ENCODE measurements at places on chromosomes 2 and 18.

DNA sequence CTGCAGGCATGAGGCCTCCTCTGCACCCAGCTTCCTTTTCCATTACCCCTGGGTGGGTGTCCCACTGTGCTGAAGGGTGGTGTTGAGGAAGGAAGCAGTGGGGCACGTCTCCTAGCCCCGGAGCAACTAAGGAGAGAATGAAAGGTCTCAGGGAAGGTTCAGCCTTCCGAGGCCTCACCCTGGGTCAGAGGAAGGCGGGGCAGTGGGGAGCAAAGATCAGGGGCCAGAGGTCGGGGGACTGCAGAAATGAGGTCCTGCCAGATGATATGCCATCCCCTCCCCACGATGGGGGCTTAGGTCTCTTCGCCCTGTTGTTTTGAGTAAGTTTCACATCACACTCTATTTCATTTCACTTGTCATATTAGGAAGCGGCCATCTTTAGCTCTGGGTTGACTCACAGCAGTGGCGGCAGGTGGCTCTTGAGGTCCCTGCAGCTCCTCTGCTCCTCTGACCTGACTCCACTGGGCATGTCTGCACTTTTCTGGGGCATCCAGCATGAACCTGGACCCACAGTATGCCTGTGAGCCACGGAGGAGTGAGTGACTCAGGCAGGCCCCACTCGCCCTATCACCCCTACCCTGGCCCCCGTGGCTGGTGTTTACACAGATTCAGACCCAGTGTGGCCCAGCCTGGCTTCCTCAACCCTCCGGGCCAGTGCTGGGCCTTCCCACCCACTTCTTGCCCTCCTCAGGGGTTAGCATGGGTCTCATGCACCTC lies 153.7 kb upstream of the SMAD2 start:
- no peak for DNase-seq

- DNase-seq = no peak
Measured at GRCh38 chr2:50674876-50675275, 357.1 kb downstream of the NRXN1 start.

- DNase-seq = no peak
Measured at GRCh38 chr2:9282128-9283112, 75.8 kb downstream of the ASAP2 start.

DNA sequence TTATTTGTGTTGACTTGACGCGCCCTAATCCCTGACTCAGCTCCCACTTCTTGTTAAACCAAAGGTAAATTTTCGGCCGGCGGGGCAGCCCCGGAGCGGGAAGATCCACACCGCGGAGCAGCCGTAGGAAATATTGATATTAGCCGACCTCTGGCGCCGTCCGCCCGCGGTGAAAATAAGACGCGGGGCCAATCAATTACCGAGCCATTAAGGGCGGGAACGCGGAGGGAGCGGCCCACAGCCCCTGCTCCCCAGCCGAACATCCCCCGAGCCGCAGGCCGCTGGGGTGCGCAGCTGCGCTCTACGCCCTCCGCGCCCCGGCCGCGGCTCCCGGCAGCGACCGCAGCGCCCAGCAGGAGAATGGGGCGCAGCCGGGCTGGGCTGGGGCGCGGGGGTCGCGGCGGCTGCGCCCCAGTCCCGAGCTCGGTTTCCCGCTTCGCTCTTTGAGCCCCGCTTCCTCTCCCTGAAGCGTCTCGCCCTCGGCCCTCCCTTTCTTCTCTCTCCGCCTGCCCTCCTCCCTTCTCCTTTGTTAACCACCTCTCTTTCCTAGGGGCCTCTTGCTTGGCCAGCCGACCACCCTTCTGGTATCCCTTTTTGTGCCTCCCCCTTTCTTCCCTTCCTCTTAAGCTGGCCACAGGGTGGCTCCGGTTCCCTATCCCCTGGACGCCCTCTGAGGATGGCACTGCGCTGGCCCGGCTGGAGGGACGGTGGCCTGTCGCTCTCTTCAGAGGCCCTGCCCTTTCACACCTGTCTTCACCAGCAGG lies 40.9 kb downstream of the CELF4 start:
- no peak for DNase-seq

GRCh38 chr2:61710711-61711110 lies 143.1 kb downstream of the FAM161A start:
- DNase-seq = no peak

- DNase-seq = no peak
Measured at GRCh38 chr2:127986548-127987079, 41.2 kb downstream of the SAP130 start.

DNA sequence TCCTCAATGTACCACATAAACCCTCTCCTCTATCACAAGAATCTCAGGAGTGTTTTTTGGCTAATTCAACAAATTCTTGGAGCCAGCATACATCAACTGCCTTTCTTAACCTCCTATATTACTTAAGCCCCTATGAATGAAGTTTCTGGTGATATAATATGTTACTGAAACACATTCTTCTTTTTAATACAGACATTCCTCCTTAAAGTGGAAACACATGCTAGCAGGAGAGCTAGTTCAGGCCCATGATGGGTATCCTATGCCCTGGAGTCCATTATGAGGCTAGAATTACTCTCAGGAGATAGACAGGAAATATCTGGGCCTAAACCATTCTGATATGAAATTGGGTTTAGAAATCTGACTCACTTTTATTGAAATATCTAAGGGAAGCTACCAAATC lies 26.6 kb upstream of the RMDN2 start:
- DNase-seq = no peak

DNA sequence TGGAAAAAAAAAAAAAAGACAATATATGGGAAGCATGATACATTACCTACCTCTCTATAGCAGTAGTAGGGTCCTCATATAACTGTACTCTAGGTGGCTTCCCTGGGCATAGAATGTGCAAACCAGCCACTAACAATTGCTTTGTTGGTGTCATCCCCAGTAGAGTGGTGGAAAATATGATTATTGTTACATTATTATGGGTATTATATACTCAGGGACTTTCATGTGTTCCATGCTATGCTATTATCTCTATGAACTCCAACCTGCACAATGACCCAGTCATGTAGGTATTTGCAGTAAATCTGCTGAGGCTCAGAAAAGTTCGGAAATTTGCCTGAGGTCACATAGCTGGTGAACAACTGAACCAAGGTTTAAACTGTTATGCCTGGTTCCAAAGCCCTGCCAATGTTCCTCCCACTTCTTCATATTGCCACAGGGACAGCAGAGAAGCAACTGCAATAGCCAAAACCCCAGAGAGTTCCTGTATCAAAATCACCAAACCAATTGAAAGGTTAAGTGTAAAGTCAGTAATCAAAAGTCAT lies 52.6 kb upstream of the MAP4K4 start:
- no peak for DNase-seq

DNA sequence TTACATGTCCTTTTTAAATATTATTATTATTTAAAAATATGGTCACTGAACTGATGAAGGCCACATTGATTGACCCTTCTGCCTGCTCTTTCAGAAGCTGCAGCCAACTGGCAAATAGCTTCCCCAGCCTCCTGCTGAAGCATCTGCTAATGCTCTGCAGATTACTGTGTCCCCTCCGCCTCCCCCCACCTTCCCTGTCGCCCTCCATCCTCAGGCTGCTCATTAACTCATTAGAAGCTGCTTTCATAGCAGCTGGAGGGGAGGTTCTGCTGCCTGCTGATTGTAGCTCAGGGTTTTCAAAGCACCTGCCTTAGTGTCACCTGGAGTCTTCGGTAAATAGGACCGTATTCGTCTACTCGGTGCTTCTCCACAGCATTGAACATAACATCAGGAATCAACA lies 24.8 kb upstream of the LMAN1 start:
- DNase-seq = no peak

GRCh38 chr18:49052891-49053644 lies 102.3 kb upstream of the SMAD7 start:
- DNase-seq = peak; percentile 14

DNA sequence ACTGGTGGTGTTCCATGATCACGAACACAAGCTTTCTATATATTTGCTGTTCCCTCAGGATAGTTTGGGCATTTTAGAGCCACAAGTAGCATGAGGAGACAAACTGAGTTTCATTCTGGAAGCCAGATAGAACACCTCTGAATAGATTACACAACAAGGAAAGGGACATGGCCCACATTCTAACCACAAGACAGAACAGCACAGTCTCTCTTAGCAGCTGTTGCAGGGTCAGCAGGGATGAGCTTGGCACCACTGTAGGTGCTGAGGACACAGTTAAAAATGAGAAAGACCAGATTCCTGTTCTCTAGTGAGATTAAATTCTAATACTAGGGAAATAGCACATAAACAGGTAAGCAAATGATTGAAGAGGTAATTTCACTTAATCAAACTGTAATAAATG lies 235.3 kb downstream of the ZNF407 start:
- DNase-seq = no peak

- no peak for DNase-seq
Measured at GRCh38 chr2:33602201-33602830, 3.2 kb upstream of the FAM98A start.

DNA sequence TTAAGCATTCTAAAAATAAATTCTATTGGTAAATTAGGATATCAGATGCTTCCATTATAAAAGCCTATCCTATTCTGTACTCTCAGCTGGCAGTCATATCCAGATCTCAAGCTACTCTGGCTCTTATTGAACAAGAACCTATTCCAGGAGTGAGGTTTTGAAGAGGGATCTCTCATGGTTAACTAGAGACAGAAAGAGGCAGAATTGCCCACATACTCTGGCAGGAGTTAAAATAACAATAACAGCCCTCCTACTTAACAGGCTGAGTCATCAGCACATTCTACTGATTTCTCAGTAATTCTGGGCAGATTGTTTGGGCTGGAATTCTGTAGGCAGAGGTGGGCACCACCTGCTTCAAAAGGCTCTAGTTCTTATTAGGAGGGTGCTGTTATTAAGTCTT lies 142.0 kb upstream of the UNC80 start:
- no peak for DNase-seq

GRCh38 chr2:48943436-48943835 lies 187.9 kb upstream of the LHCGR start:
- DNase-seq = no peak

- no peak for DNase-seq
Measured at GRCh38 chr2:8317418-8317817, 364.4 kb upstream of the ID2 start.

- DNase-seq = peak; percentile 34
Measured at GRCh38 chr2:234137400-234138014, 87.0 kb downstream of the SPP2 start.

GRCh38 chr2:237701859-237702390 lies 74.5 kb downstream of the LRRFIP1 start:
- DNase-seq = no peak

DNA sequence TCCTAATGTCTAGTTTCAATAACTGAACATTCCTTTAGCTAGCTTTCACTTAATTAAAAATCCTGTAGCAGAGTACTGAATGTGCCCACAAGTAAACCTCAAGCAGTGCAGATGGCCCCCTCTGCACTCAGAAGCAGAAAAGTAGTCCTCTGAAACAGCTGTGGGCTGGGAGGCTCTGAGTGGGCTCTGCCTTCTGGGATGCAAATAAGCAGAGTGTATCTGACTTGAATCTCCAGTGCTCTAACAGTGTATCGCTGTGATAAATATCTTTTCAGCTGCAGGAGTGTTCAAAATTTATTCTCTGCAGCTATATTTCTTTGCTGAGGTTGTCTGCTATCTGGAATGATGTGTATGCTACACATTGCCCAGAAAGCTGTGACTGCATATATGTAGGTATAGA lies 44.8 kb upstream of the SYT4 start:
- no peak for DNase-seq

GRCh38 chr2:233007270-233007669 lies 5.8 kb downstream of the NGEF start:
- no peak for DNase-seq

DNA sequence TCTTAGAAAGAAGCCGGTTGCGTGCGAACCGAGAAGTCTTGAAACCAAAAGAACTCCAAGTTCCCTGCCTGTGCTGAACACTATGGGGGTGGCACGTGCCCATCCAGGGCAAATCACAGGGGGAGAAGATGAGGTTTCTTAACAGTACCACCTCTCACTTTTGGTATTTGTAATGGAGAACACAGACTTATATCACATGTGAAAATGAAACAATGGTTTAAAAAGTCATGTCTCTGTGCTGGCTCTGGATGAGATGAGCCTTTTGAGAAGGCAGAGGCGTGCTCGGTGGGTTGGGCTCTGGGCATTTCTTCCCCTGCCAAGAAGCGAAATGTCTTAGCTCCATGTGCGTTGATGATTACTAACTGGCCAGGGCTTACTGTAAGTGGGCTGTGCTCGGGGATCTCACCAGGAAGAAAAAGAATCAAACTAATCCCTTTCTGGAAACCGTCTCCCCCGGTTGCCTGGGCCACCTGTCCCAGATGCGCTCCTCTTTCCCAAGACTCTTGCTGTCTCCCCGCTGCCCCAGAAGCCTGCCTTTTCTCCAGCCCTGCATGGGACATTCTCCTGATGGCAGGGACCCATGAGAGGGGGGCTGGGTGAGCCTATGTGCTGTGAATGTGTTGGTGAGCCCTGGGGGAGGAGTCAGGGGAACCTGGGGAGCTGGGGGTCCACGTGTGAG lies 252.9 kb downstream of the PRKCE start:
- DNase-seq = no peak

GRCh38 chr2:142544173-142544572 lies 333.3 kb upstream of the KYNU start:
- DNase-seq = no peak

GRCh38 chr2:230793572-230794359 lies 71.0 kb upstream of the ITM2C start:
- DNase-seq = peak; percentile 73

GRCh38 chr2:231297108-231297908 lies 98.2 kb upstream of the B3GNT7 start:
- peak; percentile 9 for DNase-seq

DNA sequence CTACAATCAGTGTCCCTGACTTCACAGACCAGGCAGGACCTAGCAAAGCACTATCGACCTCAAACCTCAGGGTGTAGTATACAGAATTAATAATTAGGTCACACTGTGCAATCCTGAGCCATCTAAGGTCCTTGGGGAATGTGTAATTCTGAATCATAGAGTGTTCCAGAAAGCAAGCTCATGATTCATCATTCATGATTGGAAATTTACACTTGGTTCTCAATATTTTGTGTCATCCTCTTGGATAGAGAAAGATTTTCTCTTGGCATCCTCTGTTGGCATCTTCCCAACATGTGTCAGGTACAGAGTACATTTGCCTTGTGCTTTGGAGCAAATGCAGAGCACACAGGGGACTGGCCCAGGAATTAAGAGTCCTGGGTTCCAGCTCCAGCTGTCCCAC lies 245.0 kb upstream of the NT5C1B start:
- no peak for DNase-seq

- DNase-seq = no peak
Measured at GRCh38 chr2:223697316-223697891, 95.2 kb upstream of the SCG2 start.

DNA sequence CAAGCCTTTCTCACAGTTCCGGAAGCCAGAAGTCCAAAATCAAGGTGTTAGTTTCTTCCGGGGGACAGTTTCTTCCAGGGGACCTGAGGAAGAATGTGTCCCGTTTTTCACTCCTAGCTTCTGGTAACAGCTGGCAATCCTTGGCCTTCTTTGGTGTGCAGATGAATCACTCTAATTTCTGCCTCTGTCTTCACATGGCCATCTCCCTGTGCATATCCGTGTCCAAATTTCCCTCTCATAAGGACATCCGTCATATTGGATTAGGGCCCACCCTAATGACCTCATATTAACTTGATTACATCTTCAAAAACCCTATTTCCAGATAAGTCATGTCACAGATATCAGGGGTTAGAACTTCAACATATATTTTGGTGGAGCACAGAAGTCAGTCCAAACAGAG lies 141.4 kb downstream of the ZEB2 start:
- DNase-seq = no peak

GRCh38 chr2:46151577-46151976 lies 145.6 kb upstream of the EPAS1 start:
- DNase-seq = no peak
